ENCODE measurements at places on chromosomes 3 and 15.
A peak's percentile ranks its signal among the peaks of the same experiment; 100 is the strongest.

GRCh38 chr3:21781355-21781754 is 30.3 kb upstream of the ZNF385D start:
- no peak for DNase-seq

DNA sequence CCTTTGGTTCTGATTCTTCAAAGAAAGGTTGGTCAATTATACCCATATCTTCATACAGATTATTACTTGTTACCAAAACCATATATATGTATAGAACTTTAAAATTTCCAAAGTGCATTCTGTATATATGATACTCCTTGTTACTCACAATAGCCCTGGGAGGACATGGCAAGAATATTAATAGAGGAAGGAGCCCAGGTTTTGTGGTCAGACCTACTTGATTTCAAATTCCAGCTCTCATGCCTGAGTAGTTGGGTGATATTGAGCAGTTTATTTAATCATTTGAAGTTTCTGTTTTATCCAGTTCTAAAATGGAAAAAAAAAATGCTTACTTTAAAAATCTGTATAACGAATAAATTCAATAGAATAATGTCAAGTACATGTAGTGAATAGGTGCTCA is 2.5 kb downstream of the IL1RAP start:
- no peak for DNase-seq

GRCh38 chr3:186613637-186614265 is 891 bp downstream of the AHSG start:
- DNase-seq = no peak

- no peak for DNase-seq
Observed at GRCh38 chr3:136149667-136150066, 46.5 kb downstream of the MSL2 start.

DNA sequence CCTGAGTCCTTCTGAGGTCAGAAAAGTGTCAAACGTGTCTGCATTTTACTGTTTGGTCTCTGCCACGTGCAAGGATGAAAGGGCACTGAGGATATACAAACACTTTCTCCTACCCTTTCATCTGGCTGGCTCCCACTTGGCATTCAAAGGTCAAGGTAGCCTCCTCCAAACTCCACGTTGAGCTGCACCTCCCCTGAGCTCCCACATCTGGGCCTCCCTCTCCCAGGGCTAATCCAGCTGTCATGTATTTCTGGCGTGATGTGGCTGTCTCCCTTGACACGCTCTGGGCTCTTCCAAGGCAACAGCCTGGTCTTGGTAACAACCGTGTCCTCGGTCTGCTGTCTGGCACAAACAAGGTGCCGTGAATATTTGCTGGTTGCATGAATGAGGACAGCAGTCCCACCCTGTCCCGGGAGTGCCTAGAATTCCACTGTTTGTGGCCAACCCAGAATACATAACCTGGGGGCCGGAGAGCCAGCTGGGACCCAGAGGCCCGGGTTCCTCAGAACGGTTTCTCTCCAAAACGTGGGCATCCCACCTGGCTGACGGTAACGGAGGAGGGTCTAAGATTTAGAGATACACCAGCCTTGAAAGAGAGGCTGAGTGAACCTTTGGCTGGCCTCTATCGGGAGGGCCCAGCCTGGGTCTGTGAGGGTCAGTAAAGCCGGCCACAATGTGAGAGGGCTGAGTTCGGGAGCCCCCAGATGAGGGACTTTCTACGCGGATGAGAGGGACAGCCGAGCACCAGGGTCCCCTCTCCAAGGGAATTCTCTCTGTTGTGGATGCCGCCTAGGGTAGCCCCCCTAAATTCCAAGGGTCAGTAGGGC is 767 bp downstream of the GLT8D1 start:
- peak; percentile 49 for DNase-seq

GRCh38 chr3:156431334-156432124 is 123.4 kb downstream of the SSR3 start:
- DNase-seq = no peak

GRCh38 chr3:126340081-126340511 is 17.1 kb downstream of the KLF15 start:
- no peak for DNase-seq

DNA sequence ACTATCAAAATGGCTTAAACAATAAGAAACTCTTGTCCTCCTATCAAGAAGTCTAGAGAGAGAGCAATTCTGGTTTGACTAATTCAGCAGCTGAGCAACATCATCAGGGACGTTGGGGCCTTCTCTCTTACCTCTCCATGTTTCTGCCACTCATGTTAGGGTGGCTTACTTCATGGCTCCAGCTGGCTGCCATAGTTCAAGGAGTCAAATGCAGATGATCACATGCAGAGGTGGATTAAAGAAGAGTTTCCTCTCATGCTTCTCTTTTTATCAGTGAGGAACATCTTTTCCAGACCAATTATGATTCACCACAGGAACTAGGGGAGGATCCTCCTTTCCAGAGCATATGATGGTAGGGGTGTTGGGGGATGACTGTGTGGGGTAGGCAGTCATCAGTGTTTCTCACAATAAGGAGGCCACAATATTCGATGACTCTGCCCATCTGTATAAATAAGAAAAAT is 45.5 kb downstream of the NEK11 start:
- no peak for DNase-seq

DNA sequence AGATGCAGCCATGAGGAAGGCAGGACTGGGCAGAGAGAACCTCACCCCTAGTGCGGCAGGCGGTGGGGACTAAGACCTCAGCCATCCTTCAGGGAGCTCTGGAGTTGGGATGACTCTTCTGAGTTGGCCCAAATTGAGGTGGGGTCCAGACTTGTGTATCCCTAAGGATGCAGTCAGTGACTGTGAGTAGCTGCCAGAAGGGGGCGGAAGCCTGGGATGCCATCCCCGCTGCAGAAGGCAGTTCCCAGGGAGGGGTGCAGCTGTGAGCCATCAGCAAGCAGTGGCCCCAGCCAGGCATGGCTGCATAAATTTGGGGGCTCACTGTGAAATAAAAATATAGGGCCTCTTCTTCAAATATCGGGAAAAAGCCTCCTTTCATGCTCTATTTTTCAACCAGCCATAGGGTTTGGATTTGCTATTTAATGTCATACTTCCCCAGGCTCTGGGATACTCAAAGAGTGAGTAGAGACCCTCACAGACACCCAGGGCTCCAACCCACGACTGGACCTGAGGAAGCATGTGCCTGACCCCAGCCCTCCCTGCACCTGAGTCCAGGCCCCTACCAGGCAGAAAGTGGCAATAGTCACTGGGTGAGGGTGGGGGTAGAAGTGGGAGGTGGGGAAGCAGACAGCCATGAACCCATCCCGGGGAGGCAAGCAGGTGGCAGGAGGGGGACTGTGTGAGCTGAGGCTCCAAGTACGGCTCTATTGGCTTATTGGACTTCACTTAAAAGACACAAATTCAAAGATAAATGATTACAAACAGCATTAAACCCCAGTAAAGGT is 30.5 kb downstream of the GRK7 start:
- DNase-seq = no peak

GRCh38 chr3:5054098-5054497 is 68.0 kb upstream of the ARL8B start:
- no peak for DNase-seq

DNA sequence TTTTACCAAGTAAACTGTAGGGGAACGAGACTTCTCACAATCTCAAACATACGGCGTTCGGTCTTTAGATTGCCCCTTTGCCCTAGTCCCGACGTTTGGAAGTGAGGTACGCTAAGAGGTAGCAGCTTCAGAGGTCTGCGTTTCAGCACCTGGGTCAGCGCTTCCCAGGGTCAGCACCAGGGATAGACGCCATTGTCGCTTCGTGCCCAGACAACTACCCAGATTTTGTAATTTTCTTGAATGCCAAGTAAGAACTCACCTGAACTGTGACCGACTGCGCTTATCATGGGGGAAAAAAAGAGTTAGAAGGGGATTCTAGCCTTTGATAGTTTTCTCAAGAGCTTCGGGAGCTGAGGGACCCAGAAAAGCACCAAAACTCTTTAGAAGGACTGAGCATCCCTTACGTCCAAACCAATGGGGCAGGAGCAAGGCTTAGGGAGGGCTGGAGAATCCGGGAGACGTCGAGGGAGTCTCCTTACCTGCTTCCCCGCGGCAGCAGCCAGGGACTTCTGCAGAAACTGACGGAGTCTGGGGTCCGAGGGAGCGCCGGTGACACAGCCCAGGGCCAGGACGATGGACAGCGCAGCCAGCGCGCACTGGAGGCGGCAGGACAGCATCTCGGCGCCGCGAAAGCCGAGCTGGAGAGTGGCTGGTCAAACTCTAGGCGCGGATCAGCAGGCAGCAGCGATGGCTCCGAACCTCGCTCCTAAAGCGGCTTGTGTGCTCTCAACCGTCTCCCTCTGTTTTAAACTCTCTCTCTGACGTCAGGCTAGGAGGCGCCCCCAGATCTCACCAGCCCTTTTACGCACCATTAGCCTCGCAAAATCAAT is at the start of gene SST:
TSS of gene SST (minus strand) at position 720 of the 830 bp plus-strand sequence. CDS start at position 617, 103 bp downstream.
- peak; percentile 16 for DNase-seq

DNA sequence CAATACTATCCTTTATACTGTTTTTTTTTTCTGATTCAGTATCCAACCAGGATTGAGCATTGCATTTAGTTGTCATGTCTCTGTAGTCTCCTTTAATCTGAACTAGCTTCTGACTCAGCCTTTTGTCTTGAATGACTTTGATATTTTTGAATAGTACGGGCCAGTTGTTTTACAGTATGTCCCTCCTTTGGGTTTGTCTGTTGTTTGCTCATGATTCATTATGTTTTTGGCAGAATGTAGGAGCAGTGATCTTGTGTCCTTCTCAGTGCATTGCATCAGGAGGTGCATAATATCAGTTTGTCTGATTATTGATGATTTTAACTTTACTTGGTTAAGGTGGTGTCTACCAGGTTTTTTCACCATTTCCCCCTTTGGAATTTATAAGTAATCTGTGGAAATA is 20.5 kb downstream of the EXOG start:
- no peak for DNase-seq

- no peak for DNase-seq
Observed at GRCh38 chr3:190272747-190273146, 49.5 kb downstream of the CLDN1 start.

GRCh38 chr3:31999907-32000439 is 18.4 kb downstream of the ZNF860 start:
- DNase-seq = no peak

DNA sequence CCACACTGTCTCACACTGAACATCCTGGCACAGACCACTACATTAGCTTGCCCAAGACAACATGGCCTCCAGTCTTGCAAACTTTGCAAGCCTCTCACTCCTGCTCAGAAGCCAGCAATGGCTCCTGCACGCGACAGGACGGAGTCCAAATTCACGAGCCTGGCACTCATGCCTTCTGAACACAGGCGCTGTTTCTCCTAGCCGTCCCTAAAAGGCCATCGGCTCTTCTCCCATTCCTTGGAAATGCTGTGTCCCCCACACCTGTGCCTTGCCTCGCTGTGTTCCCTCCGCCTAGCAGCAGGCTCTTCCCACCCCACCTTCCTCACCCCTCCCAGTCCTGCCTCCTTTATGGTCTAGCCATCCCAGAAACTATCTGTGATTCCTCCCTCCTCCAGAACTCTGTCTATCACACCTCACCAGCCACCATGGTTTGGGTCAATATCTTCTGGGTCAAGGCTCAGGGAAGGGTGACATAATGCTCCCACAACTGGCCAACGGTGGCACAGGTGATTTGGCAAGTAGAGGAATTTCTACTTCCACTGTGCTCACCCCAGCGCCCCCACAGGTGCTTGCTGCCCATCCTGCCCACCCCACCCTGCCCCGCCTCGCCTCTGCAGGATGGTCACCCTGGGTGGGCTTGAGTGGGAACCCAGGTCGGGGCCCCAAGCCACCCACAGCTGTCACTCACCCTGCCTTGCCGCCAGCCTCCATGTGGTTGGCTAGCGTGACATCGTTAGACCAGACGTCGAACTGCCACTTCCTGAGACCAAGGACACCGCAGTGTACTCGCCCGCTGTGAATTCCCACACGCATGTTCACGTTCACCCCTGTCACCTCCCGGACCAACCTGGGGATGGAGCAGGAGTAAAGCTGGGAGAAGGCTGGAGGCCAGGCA is 120.7 kb downstream of the ADCY5 start:
- DNase-seq = no peak

DNA sequence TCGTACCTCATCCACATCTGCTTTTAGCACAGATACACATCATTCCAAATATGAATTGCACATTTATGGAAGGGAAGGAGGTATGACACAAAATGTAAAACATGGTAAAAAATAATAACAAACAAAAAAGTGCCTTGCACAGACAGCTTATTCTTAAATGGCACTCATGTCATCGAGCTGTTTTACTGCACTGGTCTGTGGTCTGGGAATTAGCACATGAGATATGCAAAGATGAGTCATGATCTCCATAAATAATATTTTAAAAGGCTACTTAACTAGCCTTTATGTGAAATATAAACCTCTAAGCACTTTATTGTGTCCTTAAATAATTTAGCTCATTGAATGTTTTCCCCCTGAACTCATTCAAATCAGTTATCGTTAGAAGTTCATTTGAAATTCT is 142.2 kb upstream of the ZNF385D start:
- DNase-seq = no peak

DNA sequence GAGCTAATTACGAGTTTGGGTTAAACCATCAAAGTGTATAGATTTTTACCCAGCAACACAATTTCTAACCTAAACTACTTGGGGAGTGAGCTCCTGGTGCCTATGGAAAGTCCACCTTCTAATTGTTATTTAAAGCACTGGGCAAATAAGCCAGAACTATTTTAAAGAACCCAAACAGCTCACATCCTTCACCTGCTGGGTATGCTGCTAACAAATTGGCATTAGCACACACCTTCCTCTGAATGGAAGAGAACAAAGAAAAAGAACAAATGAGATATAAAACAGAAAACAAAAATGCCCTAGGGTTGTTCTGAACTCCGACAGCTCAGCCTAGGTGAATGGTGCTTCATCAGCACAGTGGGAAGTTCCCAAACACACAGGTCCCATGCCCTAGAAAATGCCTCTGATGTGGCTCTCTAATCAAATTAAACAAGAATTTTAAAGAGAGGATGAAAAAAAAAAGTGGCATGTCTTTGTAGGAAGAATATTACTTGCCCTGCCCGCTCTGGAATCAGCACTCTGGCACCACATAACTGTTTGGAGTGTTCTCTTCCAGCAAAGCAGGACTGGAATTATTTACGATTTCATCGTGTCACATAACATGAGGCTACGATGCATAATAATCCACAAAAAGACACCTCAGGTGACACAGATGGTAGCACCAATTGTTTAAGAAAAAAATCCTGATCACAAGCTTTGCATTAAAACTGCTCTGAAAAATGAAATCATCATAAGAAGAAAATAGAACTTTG is 334.4 kb downstream of the GBE1 start:
- DNase-seq = no peak

GRCh38 chr15:39939487-39940452 is 5.9 kb downstream of the EIF2AK4 start:
- DNase-seq = peak; percentile 52

DNA sequence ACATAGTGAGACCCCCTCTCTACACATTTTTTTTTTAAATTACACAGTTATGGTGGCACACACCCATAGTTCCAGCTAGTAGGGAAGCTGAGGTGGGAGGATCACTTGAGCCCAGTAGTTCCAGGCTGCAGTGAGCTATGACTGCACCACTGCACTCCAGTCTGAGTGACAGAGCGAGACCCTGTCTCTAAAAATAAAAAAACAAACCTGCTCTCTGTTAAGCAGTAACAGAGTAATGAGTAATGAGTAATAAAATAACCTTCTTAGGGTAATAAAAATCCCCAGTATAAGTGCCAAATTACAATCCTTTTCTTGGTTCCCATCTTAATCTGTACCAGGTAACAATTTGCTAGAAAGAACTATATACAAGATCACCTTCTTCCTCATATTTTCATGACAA is 65.9 kb upstream of the PLXND1 start:
- DNase-seq = no peak

Measured in NAMALWA (cell line).